ENCODE measurements at places on chromosomes 13 and 19.

- DNase-seq, result no peak
These were observed 453.6 kb downstream of the IRS2 start for GRCh38 chr13:109332506-109333499.

DNA sequence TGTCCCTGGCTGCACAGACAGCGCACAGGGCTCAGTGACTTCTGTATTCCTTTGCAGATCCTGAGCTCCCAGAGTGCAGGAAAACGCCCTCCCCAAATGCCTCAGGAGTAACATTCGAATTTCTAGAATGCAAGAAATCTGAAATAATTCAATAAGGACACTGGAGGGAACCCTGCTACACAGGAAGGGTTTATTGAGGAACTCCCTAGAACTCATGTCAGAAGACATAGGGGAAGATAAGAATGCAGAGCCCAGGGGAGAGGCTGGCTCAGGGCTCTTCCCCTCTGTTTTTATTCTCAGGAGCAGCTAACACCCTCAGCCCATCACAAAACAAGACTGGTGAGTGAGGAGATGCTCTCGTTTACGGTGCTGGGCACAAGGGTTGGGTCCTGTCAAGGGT is 6.8 kb downstream of the LILRA1 start:
- DNase-seq, result no peak

DNA sequence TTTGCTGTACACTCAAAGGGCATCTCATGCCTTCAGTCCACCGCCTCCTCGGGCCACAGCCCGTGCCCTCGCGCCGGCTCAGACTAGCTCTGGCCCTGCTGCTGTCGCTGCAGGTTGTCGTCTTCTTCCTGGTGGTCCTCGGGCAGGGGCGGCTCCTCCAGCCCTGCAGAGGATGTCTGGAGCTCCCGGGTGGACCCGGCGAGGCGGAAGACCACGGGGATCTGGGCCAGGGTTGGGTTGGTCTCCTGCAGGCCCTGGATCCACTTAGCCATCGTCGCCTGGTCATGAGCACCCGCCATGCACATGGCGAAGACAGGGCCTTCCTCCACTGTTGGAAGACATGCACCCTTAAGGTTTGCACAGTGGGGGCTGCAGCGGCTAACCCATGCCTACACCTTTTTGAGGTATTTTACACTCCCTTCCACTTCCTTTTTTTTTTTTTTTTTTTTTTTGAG is 489 bp upstream of the ZNF653 start:
- no peak for DNase-seq

DNA sequence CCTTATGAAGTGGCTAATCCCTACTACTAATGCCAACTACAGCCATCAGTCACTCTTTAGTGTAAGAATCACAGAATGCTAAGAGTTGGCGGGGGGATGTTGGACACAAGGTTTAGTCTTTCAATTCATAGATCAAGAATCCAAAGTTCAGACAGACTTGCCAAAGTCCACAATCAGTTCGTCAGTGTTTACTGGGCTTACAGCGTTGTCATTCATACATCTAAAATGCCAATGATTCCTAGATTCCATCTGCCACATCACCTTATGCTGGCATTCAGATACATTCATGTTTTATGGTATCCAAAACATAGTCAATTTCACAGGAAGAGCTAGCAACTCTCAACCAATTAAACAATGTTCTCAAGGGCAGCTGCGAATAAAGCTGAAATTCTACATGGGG is 18.1 kb downstream of the RCBTB2 start:
- DNase-seq, result no peak

DNA sequence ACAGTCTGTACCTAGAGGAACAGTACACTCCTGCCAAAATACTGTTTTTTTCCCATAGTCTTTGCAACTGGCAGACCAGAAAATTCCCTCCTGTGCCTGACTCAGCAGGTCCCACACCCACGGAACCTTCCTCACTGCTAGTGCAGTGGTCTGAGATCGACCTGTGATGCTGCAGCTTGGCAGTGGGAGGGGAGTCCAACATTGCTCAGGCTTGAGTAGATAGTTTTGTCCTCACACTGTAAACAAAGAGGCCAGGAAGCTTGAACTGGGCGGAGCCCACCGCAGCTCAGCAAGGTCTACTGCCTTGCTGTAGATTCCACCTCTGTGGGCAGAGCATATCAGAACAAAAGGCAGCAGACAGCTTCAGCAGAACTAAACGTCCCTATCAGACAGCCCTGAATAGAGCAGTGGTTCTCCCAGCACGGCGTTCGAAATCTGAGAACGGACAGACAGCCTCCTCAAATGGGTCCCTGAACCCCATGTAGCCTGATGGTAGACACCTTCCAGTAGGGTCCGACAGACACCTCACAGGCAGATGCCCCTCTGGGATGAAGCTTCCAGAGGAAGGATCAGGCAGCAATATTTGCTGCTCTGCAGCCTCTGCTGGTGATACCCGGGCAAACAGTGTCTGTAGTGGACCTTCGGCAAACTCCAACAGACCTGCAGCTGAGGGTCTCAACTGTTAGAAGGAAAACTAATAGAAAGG is 92.7 kb downstream of the SUCLA2 start:
- no peak for DNase-seq

- no peak for DNase-seq
These were observed 233.4 kb downstream of the B3GLCT start for GRCh38 chr13:31433207-31433606.
